ENCODE measurements at places on chromosomes 1 and 21.

GRCh38 chr1:19070197-19070651 is 113.7 kb upstream of the IFFO2 start:
- DNase-seq: no peak

DNA sequence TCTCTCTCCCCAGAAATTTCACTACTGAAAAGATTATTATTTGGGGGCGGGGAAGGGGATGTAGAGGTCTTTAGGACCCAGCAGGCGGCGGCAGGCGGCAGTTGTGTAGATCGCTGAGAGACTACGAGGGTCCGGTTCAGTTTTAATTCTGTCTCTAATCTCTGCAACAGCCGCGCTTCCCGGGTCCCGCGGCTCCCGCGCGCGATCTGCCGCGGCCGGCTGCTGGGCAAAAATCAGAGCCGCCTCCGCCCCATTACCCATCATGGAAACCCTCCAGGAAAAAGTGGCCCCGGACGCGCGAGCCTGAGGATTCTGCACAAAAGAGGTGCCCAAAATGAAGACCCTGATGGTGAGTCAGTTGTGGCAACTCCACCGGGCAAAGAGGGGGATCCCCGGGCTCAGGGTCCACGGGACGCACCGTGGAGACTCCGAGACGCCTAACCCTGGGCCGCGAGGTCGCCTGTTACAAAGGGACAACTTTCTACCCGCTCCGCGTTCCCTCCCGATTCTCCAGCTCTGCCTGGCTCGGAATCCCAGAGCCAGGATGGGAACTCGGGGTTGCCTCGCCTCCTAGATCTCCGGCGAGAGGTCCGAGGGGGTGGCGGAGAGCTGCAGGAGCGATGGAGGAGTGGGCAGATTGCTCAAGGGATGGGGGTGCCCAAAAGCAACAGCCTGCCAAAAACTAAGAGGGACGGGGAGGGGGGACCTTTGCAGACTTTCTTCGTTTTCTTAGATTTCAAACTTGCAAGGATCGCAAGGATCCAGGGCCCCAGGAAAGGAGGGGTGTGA is at the start of gene ST6GALNAC5:
Gene ST6GALNAC5, plus strand, starts transcription at position 139 of the 789 bp plus-strand sequence.
- peak; percentile 38 for DNase-seq

DNA sequence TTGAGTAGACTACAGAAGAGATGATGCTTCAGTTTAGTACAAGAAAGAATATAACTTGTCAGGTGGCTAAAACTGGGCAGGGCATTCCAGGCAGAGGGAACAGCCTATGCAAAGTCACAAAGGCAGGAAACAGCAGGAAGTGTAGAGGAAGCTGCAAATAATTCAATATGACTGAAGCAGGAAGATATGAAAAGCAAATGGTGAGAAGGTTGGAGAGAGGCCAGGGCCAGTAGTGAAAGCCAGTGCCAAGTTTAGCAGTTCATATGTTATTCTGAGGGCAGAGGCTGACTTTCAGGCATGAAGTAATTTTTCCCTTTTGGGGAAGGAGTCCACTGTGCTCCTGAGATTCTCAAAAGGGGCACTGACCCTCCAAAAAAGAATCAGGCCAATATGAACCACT is 8.0 kb upstream of the YBX1 start:
- DNase-seq: no peak

- no peak for DNase-seq
Measured at GRCh38 chr1:167122568-167122967, 28.7 kb downstream of the STYXL2 start.

GRCh38 chr1:205626216-205626615 is 5.6 kb downstream of the ELK4 start:
- DNase-seq: no peak

GRCh38 chr1:53878492-53879105 is 11.0 kb downstream of the YIPF1 start:
- no peak for DNase-seq

GRCh38 chr1:7233237-7233540 is 447.9 kb downstream of the CAMTA1 start:
- DNase-seq: no peak

GRCh38 chr1:183303901-183304300 is 114.3 kb downstream of the NMNAT2 start:
- DNase-seq: no peak

DNA sequence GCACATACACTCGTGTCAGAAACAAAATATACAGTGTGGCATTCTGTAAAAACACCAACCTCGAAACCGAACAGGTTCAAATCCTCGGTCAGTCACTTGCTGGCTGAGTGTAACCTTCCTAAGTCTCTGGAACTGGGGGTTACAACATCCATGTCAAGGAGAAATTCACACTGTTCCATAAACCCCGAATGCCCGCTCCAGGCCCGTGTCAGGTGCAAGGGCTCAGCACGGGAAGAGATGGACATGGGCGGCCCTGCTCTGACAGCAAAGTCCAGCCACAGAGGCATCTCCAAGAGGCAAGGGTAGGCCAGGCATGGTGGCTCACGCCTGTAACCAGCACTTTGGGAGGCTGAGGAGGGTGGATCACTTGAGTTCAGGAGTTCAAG is 79.5 kb downstream of the SLC66A1 start:
- DNase-seq: no peak

- DNase-seq: no peak
Measured at GRCh38 chr1:176863613-176864012, 300.9 kb downstream of the ASTN1 start.

DNA sequence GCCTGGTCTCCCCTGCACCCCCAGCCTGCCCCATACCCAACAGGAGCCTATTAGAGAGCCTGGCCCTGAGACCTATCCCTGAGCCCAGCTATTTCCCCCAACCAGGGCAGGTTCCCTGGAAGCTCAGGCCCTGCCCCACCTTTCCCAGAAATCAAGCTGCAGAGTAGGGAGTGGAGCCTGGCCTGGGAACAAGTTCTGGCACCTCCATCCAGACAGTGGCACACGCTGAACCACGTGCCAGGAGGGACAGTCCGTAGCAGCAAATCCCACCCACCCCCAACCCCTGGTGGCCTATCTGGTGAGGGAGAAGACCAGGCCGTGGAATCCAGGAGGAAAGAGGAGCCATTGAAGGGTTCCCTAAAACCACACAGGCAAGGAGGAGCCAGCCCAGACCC is 22.6 kb downstream of the TNNT2 start:
- DNase-seq: no peak

DNA sequence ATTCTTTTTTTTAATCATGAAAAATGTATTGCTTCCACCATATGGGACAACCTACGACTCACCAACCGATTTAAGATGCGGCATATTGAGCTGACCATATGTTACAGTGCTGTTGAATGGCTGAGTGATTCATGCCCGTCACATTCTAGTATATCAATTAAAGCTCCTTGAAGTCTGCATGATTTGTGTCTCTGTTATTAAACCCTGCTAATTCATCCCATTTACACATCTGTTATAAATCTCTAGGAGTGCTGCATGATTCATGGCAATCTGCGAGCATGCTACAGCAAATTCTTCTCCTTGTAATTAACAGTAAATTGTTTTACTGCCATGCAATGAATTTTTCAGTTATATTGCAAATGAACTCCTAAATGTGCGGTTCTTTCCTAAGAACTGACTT is 239.8 kb downstream of the USH2A start:
- peak; percentile 3 for DNase-seq

All from left renal cortex interstitium (tissue), 4 donors.